ENCODE measurements at places on chromosomes 5 and 9.

DNA sequence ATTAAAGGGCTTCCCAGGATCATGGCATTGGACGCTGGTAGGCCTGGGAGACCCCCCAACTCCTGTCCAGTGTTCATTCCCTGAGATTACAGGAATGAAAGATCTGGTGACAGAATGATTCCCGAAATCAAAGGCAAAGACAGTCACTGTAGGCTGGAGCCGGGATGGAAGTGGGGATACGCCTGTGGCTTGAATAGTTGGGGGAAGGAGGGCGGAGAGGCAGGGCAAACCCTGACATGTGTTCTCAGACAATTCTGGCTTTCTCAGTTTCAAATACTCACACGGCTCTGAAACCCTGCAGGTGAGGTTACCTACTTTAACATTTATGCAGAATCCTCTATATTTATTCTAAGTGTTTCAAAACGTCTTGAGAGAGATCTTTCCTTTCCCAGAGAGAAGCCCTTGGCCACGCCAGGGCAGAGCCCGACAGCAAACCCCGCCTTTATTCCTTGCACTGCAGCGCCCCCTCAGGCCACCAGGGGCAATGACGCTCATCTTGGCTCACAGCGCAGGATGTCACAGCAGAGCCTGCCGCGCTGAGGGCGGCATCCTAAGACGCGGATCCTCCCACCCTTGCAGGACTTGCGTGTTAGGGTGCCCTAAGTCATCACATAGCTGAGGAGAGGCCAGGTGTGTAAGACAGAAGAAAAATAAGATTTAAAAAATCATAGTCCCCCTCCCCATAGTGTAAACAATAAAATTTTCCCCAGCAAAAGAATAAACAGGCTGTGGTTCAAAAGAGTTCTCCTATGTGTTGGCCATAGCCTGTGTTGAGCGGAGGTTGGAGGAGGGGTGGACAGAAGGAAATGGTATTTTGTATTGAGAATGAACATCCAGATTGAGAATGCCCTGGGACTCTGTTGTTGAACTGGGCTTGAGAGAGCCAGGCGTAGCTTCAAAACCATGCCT is 284.5 kb downstream of the NTRK2 start:
- DNase-seq: no peak

DNA sequence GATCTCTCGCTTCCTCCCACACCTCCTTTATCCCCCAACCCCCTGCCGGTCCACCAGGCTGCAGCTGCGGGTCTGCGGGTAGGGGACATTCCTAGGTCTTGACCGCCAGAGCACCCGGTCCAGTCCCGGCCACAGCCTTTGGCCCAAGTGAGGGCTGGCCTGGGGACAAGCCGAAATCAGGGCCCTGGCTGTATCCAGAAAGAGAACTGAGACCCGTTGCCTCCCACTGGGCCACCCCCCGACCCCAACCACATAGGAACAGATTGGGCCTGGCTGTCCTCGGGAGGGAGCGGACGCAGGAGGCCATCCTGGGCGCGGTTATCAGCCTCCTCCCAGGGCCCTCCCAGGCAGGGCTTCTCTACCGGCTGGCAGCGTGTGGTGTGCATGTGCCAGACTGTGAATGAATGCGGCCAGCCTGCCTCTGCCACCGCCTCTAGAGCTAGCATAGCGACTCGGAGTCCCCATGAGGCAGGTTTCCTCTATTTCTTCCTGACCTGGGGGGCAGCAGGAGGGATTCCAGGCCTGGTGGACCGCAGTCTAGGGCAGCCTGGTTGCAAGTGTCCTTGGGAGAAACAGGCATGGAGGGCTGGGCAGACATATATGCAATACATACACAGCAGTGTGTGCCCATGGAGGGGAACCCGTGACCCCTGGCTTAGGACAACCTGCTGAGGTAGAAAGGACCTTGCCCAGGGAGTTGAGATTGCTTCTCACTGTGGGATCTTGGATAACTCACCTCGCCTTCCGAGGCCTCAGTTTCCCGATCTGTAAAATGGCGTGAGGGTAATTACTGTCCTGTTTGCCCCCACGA is 1.2 kb downstream of the N4BP3 start:
- no peak for DNase-seq

GRCh38 chr5:16864631-16865131 is 71.4 kb downstream of the MYO10 start:
- DNase-seq: no peak

- no peak for DNase-seq
These were observed 157.8 kb downstream of the RGS3 start for GRCh38 chr9:113621309-113621791.

DNA sequence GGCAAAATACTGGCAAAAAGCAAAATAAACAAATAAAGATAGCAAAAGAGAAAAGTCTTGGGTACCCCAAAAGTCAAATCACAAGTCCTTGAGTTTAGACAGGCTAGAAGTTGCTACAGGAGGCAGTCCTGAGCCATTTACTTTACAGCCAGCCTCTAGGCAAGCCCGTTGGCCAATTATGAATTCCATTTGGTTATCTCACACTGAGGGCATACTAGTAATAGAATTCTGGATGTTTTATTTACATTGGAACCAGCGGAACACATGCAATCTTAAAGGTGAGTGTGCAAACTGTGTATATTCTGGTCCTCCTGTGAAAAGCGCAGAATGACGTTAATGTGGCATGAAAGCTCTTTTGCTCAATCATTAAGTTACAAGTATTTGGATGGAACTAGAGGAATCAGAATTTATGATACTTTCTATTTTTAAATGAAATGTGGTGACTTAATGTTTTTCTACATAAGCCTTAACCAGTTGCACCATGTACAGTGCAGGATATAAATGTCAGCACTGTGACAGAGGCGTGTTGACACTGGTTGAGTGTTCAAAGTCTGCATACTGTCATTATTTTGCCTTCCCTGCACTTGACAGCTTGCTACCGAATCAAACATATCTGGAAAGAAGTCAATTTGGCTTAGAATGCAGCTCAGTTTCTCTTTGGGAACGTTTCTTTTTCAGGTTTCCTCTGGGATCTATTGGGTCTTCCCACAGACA is 7.9 kb downstream of the GDNF start:
- DNase-seq: no peak

- DNase-seq: no peak
These were observed 9.0 kb downstream of the PRRC2B start for GRCh38 chr9:131402738-131403492.

DNA sequence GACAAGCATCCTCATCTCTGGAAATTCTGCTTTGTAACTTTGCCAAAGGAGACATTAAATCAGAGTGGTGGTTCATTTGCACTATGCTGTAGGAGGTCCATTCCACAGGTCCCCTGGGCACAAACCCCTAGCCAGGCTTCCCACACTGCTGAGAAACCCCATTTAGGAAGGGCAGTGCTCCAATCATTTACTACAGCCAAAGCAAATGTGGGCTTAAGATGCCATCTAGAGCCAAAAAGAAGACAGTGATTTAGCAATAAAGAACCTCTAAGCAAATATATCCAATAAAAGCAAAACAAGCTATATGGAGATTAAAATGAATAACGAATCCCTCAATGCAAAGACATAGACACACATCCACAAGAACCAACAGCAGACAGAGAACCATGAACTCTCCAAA is 129.0 kb upstream of the ALDH1B1 start:
- no peak for DNase-seq

DNA sequence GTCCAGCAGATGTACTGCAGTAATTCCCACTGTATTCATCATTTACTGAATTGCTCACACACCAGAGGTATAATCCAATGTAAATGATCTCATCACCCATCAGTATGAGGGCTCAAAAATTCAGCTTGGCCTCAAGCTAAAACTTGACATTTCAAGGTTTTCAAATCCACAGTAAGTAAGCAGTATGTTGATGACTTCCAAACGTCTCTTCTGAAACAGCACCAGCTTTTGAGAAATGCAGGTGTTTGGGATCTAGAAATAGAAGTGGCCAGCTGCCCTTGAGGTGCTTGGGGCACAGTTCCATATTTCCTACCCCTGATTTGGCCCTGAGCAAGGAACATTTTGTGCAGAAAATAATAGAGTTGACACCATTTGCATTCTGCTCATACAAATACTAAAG is 388.0 kb upstream of the TUSC1 start:
- DNase-seq: no peak

GRCh38 chr5:157599565-157599964 is 24.0 kb upstream of the ADAM19 start:
- no peak for DNase-seq

GRCh38 chr5:82494942-82495341 is 216.8 kb upstream of the RPS23 start:
- DNase-seq: no peak

DNA sequence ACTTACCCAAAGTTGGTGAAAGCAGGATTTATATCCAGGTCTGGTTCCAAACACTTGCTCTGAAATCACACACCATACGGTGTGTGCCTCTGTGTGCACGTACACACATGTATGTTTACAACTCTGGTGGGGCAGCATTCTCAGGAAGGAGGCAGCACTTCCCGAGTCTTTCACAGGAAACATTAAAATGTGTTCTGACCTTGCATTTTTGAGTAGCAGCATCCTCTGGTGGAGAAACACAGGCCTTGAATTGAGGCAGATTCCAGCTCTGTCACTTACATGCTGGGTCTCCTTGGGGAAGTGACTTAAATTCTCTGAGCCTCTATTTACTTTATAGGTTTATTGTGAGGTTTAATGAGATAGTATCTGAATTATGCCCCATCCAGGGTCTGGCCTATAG is 126.4 kb downstream of the RGS3 start:
- DNase-seq: no peak

DNA sequence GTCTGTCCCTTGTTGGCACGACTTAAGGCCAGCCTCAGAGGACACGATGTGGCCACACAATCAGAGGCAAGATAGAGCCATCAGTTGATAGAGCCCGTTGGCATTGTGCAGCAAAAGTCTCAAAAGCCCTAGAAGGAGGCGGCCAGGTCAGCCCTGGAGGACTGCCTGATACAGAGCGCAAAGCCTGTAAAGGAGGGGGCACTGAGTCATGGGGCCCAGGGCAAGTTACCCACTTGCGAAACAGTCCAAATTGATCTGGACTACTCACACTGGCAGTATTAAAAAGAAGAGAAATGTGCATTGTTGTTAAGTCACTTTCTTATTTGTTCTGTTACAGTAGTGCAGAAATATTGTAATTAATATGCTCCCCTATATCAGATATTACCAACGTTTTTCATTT is 51.5 kb downstream of the KLF9 start:
- no peak for DNase-seq

DNA sequence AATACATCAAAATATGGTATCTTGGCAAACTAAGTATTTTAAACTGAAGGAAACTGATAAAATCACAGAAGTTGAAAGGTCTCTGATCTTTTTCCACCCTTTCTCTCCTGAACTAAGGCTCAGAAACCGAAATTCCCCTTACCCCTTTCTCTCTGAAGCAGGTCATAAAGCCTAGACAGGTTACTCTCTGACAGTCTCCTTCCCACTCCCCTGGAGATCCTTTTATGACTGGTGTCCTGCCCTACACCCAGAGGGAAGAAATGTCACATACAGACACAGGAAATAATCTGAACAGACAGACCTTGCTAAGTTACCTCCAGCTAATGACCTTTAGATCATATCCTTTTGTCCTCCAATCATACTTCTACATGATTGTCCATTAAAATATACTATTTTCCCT is 127.4 kb downstream of the HCN1 start:
- no peak for DNase-seq

DNA sequence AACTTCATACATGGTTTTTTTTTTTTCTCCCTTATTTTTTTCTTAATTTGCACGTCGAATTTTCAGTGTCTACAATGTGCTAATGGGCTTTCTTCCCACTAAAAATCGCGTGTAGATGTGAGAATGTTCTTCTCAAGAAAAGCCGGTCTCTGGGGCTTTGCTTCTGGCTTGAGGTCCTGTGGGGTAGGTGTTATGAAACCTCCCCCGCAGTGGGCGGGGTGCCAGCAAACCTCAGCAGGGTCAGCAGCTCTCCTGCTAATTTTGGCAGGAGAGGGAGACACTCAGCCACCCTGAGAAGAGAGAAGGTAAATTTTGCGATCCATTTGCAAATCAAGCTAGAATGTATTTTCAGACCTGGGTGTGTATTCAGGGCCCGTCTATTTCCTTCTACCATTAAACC is 59.9 kb downstream of the NPR3 start:
- no peak for DNase-seq

DNA sequence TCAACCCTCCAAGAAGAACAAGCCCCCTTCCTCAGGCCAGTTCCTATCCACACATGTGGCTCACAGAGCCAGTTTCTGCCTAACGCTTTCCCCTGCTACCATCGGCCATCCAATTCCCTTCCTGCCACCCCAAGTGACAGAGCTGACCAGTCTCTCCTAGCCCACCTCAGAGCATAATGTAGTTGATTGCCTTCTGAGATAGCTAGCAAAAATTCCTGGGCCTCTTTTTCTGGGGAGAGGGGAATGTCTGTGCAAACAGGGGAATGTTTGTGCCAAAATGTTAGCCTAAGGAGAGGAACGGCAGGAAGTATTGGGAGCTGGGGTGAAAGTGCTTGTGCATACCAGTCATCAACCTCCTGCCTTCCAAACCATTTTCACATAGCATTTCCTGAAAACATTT is 157.0 kb downstream of the PJA2 start:
- no peak for DNase-seq

GRCh38 chr5:116382874-116383266 is 191.8 kb downstream of the SEMA6A start:
- DNase-seq: no peak

GRCh38 chr5:180810959-180811622 is 8.5 kb upstream of the MGAT1 start:
- no peak for DNase-seq

GRCh38 chr9:132514821-132515220 is 67.6 kb upstream of the BARHL1 start:
- no peak for DNase-seq

DNA sequence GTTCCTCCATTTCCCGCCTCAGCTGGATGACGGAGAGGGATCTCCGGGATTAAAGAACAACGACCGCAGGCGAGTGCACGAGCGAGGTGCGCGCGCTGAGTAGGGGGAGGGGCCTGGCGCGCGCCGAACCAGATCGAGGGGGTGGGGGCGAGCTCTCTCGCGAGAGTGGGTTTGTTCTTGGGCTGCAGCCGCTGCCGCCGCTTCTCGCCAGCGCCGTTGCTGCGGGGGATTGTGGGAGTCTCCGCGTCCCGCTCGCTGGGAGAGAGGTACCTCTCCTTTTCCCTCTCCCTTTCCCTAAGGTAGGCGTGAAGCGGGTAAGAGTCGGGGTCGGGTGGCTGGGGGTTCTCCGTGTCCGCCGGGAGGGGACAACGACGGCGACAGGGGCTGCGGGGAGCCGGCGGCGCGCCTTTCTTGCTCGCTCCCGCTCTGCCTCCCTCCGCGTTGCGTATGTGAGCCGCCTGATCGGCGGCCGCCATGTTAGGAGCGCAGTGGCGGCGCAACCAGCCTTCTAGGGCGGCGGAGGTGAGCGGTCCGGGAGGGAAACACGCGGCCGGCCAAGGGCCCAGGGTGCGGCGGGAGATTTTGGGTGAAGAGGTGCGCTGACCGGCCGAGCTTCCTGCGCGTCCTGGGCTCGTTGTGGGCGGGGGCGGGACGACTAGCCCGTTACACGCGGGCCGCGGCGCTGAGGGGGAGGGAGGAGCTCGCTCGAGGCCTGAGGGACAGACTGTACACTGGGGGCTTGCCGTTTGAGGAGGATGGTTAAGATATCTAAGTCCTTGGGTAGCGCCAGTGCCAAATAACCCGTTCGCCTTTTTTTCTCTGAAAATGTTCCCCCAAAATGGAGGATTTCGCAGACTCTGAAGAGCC is at the start of gene MATR3:
MATR3 (plus strand) TSS at position 234 of the 867 bp plus-strand sequence. CDS start 13,676 bp downstream, outside the sequence.
- DNase-seq: peak; percentile 88

GRCh38 chr9:33426843-33427293 is 20.5 kb downstream of the AQP3 start:
- DNase-seq: no peak

GRCh38 chr5:31574772-31575171 is 42.7 kb downstream of the C5orf22 start:
- no peak for DNase-seq
